CD8-positive, alpha-beta memory T cell (primary cell): ENCODE measurements at places on chromosomes 4 and X.

DNA sequence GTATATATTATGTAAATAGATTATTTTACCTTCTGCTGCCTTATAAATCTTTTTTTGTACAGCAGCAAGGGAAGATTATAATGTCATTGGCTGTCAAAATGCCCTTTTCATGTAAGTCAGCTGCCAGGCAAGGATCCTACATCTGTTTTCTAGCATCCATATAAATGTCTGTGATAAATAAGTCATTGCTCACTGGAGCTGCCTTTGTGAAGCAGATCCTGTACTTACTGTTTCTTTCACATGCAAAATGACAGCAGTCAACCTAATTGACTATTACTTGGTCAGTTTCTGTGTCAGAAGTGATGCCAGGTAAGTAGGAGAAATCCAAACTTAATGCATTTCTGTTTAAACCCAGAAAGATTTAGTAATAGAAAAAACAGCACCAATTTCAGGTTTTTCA, 620.7 kb downstream of the RPA4 start:
- no peaks in the 10 kb centered on the region for H3K36me3 ChIP-seq
- H3K4me3 ChIP-seq, result no peak overlapping the region
- no peak for DNase-seq
- H3K27ac ChIP-seq, result no peak overlapping the region
- no peaks in the 10 kb centered on the region for H3K4me1 ChIP-seq

DNA sequence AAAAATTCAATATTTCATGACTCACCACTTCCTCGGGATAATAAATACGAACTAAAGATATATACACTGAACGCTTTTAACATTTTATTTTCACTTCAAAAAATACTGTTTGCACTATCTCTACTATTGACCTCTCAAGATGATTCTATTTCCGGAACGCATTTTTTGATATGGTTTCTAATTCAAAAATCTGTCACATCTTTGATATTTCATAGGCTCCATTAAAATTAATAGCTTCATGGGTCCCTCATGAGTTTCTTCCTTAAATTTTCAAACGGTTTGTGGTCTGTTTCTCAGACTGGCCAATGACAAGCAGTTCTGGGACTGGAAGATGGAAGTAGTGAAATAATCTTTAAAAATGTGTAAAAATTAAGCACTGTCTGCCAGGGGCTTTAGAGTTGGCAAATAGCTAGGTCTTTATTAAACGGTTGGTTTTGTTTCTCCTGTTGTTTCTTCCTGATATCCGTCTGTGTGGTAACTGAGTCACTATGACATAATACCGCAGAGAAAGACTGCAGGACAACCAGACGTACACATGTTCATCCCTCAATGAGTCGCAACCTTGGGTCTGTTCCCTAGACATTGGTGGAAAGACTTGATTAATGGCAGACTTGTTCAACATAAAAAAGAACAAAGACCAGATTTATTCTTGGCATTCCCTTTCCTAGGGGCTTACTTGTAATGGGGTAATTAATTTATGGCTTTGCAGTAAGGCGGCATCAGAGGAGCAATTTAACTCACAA, 133.8 kb downstream of the PALLD start:
- H3K4me1 ChIP-seq, result no peaks in the 10 kb centered on the region
- H3K27ac ChIP-seq, result no peak overlapping the region
- no peak for DNase-seq
- H3K36me3 ChIP-seq, result no peaks in the 10 kb centered on the region

- H3K27ac ChIP-seq, result no peak overlapping the region
- no peaks in the 10 kb centered on the region for H3K4me1 ChIP-seq
- H3K36me3 ChIP-seq, result no peaks in the 10 kb centered on the region
- no peak for DNase-seq
- H3K4me3 ChIP-seq, result no peak overlapping the region
Observed at GRCh38 chr4:72209600-72209999, 177.8 kb downstream of the NPFFR2 start.

DNA sequence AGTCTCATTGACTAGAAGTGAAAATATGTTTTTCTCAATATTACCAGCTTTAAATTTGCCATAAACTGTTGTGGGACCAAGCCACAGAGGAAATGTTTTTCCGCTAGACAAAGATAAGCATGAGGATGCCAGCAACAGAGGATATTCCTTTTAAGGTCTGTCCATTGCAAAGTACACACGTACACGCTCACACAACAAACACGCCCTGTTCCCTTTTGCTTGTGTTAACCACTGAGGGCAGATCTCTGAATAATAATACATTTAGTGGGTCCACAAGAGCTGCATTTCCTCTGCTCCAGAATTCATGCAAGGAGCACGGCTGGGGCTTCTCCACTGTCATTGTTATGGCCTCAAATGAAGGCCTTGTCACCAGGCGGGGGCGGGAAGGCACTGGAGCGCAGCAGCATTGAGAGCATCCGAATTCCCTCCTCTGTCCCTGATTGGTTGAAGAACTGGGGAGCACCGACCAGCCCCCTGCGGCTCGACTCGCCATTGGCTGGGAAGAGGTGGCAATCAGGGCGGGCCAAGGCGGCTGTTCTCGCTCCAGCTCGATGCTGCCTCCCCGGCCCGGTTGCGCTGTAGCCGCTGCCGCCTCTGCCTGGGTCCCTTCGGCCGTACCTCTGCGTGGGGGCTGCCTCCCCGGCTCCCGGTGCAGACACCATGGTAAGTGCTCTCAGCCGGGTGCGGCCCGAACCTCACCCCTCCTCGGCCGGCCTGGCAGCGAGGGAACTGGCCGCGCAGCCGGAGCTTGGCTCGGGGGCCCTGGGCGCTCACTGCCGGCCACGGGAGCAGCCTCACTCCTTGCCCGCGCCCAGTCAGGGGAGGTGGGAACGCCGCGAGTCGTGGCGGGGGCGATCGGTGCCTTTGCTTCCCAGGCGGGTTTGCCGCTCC, at the start of gene GUCY1B1:
Gene GUCY1B1 (plus strand): TSS at position 541 of the 891 bp plus-strand sequence. CDS start 120 bp downstream, at position 661.
- no peak within 1 kb of the TSS for H3K4me3 ChIP-seq
- peak; percentile 51 for DNase-seq
- H3K4me1 ChIP-seq, result no peaks in the 10 kb centered on the region
- H3K36me3 ChIP-seq, result no peaks in the 10 kb centered on the region
- H3K27ac ChIP-seq, result no peak within 1 kb of the TSS

- H3K27ac ChIP-seq, result no peak overlapping the region
- no peaks in the 10 kb centered on the region for H3K4me1 ChIP-seq
- no peaks in the 10 kb centered on the region for H3K36me3 ChIP-seq
- no peaks in the 10 kb centered on the region for H3K27me3 ChIP-seq
- no peak for DNase-seq
Observed at GRCh38 chr4:98778206-98778605, 119.8 kb upstream of the TSPAN5 start.

DNA sequence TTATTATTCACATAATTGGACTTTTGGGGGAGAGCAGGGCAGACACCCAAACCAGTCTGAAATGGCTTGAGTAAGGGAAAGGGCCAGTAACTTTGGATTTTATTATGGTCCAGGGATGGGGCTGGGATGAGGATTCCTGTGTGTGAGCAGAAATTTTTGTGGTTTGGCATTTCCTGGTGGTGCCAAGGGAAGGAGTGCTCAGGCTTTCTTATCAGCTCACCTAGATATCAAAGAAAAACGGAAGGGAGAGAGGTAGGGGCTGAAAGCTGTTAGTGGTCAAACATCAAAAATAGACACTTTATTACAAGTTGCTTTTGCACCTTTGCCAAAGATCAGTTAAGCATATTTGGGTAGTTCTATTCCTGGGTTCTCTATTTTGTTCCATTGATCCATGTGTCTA, 128.5 kb upstream of the DIPK2B start:
- no peaks in the 10 kb centered on the region for H3K4me1 ChIP-seq
- no peaks in the 10 kb centered on the region for H3K27me3 ChIP-seq
- no peak overlapping the region for H3K27ac ChIP-seq

DNA sequence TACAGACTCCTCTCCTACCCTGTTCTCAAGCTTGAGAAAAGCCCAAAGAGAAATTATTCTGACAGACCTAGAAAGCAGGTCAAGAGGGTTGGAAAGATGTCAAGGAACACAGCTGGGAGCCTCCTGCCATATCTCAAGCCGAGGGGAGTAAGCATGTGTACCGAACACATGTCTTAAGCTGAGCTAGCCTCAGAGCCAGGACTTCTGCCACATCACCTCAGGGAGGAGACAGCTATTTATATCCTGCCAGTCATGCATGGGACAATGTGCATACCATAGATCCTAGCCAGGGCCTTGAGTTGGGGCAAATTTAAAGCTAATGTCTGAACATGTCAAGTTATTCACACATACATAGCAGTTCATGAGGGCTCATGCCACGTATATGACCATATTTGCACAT, 11.8 kb downstream of the TMEM31 start:
- no peaks in the 10 kb centered on the region for H3K36me3 ChIP-seq
- H3K4me3 ChIP-seq, result no peak overlapping the region
- H3K27me3 ChIP-seq, result no peaks in the 10 kb centered on the region
- no peak overlapping the region for H3K27ac ChIP-seq
- no peak for DNase-seq
